ENCODE measurements at places on chromosomes 1 and 21. TPM values are rescaled to one million over a fixed set of nuclear protein-coding genes. Genes with fewer than 3 reads are reported as not detected.

Gene GLIS1
- total RNA-seq, result not detected

Gene HSD11B1
- 0.07 TPM for total RNA-seq

Gene CADM3
- 0.21 TPM for total RNA-seq

Gene S100A9
- 0.95 TPM for total RNA-seq

Gene ACKR1
- not detected for total RNA-seq

Gene WDR77
- 48.5 TPM for total RNA-seq

Gene C2CD4D
- 0.07 TPM for total RNA-seq

Gene INKA2
- total RNA-seq, result 6.0 TPM

Gene S100A7
- not detected for total RNA-seq

Gene HORMAD1
- not detected for total RNA-seq

Gene NBPF6
- not detected for total RNA-seq

Gene DISP1
- total RNA-seq, result 2.1 TPM

Gene PLOD1
- total RNA-seq, result 342 TPM

Gene AVPR1B
- total RNA-seq, result not detected

Gene COL18A1
- total RNA-seq, result 164 TPM

Gene RNF186
- not detected for total RNA-seq

Gene SH2D1B
- not detected for total RNA-seq

Gene OLIG2
- not detected for total RNA-seq

Gene LPAR3
- not detected for total RNA-seq

Gene PPFIA4
- total RNA-seq, result 0.11 TPM

Gene LAMTOR2
- total RNA-seq, result 72.6 TPM

Gene PCSK9
- 0.07 TPM for total RNA-seq

Gene PRXL2B
- total RNA-seq, result 36.0 TPM

Gene FCRL6
- total RNA-seq, result not detected

Gene CNR2
- total RNA-seq, result not detected

Gene PRDX1
- total RNA-seq, result 880 TPM

Gene ECE1
- total RNA-seq, result 371 TPM

Gene THEM5
- total RNA-seq, result not detected

Gene OR2L5
- not detected for total RNA-seq

Gene CCDC185
- not detected for total RNA-seq

Gene ENAH
- 46.0 TPM for total RNA-seq

Gene NTMT2
- total RNA-seq, result not detected

Gene IVL
- total RNA-seq, result under 0.01 TPM

Gene ASCL5
- not detected for total RNA-seq

Gene FMN2
- not detected for total RNA-seq

Gene TARBP1
- total RNA-seq, result 25.1 TPM

Gene ACTA1
- not detected for total RNA-seq

Gene CENPF
- total RNA-seq, result 68.2 TPM

Gene RIPPLY3
- not detected for total RNA-seq

Gene DCDC2B
- total RNA-seq, result not detected

Gene AMY1A
- total RNA-seq, result not detected

Gene SPRR3
- not detected for total RNA-seq

Gene BCL2L15
- 0.26 TPM for total RNA-seq

Gene DNAJC28
- 0.79 TPM for total RNA-seq

Gene HES2
- 18.8 TPM for total RNA-seq

Gene CELA2B
- total RNA-seq, result not detected

Gene PCP4
- total RNA-seq, result not detected

Gene ATP1A4
- not detected for total RNA-seq

Gene AQP10
- 0.13 TPM for total RNA-seq

Gene PDPN
- not detected for total RNA-seq

Gene TSACC
- not detected for total RNA-seq

Gene PPT1
- total RNA-seq, result 70.6 TPM

Gene SLAMF1
- total RNA-seq, result not detected

Gene TRIM67
- not detected for total RNA-seq

Gene CAMTA1
- 54.0 TPM for total RNA-seq

Gene SLAMF8
- not detected for total RNA-seq

Gene CHIA
- not detected for total RNA-seq

Gene COL8A2
- total RNA-seq, result 3.7 TPM

All from pulmonary artery endothelial cell (primary cell).